A172 (cell line): ENCODE measurements at places on chromosomes 6 and 20. TPM values are rescaled to one million over a fixed set of nuclear protein-coding genes. Genes with fewer than 3 reads are reported as not detected.

GRCh38 chr6:151850479-151851003 lies 43.1 kb downstream of the ESR1 start:
- DNase-seq = no peak

DNA sequence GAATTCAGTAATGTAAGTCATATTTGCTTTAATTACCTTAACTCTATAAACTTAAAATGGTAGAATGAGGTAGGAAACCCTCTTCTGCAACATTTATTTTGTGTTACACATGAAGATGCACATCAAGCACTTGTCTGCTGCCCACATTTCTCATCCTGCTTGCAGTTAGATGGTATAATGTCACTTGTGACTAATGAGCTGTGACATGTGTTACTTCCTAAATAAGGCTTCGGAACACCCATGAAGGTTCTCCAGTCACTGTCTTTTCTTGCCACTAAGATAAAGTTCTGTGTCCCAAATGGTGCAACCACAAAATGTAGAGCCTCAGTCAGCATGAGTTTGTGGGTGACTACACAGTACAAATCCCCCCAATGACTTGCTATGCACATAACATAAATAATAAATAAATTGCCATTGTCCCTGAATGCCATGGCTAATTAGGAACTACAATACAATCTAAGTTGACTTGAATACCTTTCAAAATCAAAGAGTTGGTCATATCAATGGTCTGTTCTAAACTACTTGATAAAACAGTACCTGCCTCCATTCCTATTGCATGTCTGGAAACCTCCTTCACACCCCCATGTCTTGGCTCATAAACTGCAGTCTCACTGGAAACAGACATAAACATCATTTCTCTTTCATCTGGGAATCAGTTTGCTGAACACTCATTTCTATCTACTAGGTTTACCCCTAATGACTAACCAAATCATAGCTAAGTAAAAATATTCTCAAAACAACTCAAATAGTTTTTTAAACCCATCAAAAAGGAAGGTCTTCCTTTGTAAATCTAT lies 157.2 kb downstream of the PTPRK start:
- no peak for DNase-seq

- DNase-seq = peak; percentile 37
These were observed 20.0 kb upstream of the MPC1 start for GRCh38 chr6:166402582-166403277.

DNA sequence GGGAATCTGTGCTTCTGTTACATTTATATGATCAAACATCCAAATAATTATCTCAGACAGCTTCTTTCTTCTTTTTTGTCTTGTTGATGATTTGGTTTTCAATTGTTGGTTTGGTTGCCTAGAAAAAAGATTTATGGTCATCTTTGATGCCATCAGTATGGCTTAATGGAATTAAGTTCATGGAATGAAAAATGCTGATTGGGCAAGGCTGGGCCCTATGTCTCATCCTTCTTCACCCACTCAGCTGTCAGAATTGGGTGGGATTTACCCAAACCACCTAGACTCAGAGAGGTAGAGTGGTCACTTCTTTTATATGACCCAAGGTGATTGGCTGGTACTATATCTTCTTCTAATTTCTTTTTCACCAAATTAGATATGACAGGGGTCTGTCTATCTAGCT lies 258.3 kb downstream of the DOK5 start:
- DNase-seq = no peak

DNA sequence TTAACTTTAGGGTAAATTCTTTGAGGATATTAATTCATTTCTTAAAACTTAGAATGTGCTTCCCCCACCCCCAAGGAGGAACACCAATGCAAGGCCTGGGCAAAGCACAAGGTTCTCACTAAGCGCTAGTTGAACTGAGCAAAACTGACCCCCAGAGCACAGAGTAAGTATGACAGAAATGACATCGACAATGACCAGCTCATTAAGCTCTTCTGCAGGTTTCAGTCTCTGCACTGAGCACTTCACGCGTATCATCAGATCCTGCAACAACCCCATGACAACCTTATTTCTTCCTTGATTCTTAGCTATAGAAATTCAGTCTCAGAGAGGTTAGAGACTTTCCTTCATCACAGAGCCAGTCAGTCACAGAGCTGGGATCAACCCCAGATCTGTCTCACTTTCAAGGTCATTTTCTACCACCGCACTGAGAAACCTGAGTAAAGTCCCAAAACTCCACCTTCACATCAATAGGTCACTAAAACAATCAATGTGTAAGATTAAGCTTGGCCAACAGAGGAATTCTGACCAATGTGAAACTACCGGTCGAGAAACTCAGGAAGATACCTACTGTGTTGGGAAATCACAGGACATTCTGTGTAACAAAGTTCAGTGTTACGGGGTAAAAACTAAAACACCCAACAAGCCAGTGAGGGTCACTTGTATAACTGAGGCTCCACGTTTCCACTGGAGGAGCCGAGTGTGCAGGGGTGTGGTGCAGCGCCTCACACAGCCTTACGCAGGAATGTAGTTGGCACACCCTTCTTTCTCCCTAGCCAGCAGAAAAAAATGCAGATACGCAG lies 129.0 kb upstream of the FOXQ1 start:
- no peak for DNase-seq

The VNN1 gene
- 0.31 and 0.71 TPM in 2 replicates for total RNA-seq

DNA sequence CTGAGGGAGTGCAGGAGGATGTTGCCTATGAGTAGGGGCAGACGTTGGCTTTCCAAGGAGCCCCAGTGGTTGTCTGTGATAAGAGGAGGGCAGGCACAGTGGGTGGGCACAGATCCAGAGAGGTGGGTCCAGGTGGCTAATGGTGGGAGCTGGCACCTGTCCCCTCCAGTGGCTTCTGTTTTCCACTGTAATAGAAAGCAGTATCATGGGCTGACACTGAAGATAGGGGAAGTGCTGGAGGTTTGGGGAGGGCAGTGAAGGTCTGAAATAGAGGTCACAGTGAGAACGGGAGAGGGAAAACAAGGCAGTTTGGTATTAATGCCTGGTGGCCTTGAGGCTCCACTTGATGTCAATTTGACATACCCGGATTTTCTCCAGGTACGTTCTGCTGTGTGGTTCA lies 10.5 kb upstream of the TXNDC5 start:
- DNase-seq = no peak

The GNAS-AS1 gene
- total RNA-seq = 1.1 and 1.8 TPM in 2 replicates

DNA sequence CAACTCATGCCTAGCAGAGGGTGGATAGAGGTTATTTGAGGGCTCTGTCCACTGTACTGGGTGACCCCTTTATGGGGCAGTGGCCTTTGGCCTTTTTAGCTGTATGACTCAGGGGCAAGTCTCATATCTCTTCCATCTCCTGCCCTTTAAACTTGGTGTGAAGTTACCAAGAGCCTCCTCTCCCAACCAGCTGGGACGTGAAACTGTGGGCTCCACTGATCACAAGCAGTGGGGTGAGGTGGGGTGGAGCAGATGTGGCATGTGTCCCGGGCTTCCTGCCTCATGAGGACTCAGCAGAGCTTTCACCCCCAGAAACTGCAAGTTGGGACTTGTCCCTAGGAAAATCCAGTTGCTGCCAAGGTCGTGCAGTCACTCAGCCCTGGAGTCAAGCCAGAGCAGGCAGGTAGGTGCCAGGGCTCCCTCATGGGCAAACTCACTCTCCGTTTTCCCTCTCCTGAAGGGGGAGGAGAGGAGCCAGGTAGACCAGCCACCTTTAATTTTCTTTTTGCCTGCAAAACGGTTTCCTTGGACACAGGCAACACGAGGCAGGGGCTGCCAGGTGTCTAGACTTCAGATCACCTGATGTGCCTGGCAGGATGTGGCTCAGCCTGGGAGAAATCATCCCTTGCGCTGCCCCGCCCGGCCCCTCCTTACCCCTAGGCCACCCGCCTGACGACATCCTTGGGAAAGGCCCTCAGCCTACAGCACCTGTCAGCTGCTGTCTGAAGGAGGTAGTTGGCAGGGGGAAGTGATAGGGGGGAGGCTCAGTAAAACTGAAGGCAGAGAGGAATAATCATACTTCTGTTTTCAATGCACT lies 4.0 kb downstream of the CDKN1A start:
- DNase-seq = peak; percentile 77

The VWA7 gene
- 0.60 and 3.2 TPM in 2 replicates for total RNA-seq

GRCh38 chr20:20341371-20341770 lies 26.5 kb upstream of the INSM1 start:
- DNase-seq = no peak

- no peak for DNase-seq
These were observed 1.5 kb downstream of the FAM162B start for GRCh38 chr6:116763906-116764628.

GRCh38 chr6:85436411-85436810 lies 13.5 kb upstream of the NT5E start:
- DNase-seq = no peak

The CST7 gene
- not detected in 2 replicates for total RNA-seq

- no peak for DNase-seq
These were observed 38.9 kb downstream of the ORC3 start for GRCh38 chr6:87628881-87629280.

GRCh38 chr6:73088138-73088813 lies 137.0 kb downstream of the KHDC1L start:
- no peak for DNase-seq

DNA sequence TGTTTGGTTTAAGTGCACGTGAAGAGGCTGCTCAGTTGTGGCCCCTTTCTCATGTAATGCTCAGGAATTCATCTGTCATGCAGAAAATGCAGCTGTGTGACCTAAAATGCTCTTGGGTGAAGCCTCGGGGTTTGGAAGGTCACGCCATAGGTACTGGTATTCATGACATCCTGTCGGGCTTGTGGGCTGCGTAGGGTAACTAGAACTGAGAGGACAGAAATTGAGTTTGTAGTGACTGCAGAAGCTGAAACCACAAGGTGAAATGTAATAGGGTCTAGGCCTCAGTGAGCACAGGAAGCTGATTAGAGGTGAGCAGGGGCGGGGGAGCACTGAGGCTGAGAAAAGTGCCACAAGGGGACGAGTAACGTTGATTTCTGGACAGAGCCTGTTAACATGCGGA lies 128.8 kb downstream of the SOBP start:
- DNase-seq = no peak

GRCh38 chr6:148328876-148329555 lies 13.6 kb upstream of the SASH1 start:
- no peak for DNase-seq

- DNase-seq = no peak
These were observed 11.3 kb downstream of the PAQR8 start for GRCh38 chr6:52373151-52373690.

The NRM gene
- 13.2 and 14.0 TPM in 2 replicates for total RNA-seq

The HUS1B gene
- 0.12 and 1.2 TPM in 2 replicates for total RNA-seq

- no peak for DNase-seq
These were observed 22.5 kb upstream of the OPN5 start for GRCh38 chr6:47759364-47759763.

- DNase-seq = peak; percentile 61
These were observed at the start of gene HLA-DPB1 for GRCh38 chr6:33075568-33076405. Gene HLA-DPB1, plus strand, starts transcription at chr6:33075990. Its CDS starts 52 bp downstream, at chr6:33076042.

DNA sequence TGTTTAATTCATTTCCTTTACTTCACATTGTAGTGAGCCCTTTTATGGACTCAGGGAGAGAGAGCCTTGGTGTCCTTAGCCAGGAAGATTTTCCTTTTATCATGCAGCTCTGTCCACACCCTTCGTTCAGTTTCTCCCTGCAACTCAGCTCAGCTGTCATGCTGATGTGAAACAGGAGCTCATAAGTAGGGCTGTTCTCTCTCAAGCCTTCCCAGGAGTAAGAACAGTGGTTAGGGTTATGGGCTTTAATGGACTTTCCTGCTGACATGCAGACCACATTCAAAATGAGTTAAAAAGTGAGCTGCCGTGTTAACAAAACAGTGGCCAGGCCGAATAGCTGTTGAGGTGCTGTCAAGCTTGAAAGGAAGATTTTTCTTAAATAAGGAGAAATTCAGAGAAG lies 104.1 kb downstream of the BCKDHB start:
- DNase-seq = no peak

The TMEM74B gene
- 0.67 and 0.72 TPM in 2 replicates for total RNA-seq

DNA sequence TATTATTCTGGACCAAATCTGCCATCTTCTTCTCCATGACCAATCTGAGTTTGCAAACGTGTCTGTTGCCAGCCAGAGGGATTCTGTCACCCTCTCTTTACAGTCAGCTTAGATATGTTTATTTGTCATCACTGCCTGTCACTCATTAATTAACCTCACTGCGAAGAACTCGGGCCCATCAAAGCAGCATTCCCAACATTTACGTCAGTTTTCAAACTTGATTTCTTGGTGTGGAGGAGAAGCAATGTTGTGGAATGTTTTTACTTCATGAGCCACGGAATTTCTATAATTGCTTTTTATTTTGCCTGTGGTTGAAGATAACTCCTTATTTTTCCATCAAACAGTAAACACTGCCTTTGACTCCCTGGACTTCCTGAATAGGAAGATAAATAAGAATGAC lies 91.8 kb upstream of the CNKSR3 start:
- peak; percentile 6 for DNase-seq

DNA sequence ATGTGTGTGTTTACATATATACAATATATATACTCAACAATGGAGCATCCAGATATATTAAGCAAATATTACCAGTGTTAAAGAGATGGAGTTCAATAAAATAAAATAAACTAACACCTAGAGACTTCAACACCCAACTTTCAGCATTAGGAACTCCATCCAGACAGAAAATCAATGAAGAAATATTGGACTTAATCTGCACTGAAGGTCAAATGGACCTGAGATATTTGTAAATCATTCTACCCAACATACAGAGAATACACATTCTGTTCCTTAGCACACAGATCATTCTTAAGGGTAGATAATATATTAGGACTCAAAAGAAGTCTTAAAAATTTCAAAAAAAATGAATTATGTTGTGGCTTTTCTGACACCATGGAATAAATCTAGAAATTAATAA lies 832.3 kb upstream of the ADGRB3 start:
- no peak for DNase-seq

DNA sequence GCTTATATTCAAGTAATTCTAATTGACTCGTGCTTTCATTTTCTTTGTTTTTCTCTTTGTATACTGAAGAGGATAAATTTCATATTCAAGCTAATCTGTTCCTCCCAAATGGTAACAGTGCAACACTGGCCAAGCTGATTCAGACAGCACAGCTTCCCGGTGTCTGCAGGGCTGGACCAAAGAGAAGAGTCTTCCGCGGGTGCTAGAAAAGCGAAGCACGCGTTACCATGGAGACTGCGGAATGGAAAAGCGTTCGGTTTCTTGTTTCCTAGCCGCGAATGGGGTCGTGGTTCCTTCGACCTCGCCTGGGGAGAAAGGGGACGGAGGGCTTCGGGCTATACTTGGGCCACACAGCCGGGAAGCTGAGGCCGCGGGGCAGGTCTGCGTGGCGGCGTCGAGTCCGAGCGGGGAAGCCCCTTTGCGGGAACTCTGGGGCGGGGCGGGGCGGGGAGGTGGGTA lies 6.2 kb upstream of the ZNF311 start:
- DNase-seq = peak; percentile 44

The SLC35D3 gene
- total RNA-seq = not detected in 2 replicates

The KCNQ2 gene
- total RNA-seq = 0.31 and 0.36 TPM in 2 replicates
